ENCODE measurements at places on chromosomes 16 and 17.

GRCh38 chr17:61284746-61285145, 114.9 kb upstream of the TBX2 start:
- no peak for DNase-seq

DNA sequence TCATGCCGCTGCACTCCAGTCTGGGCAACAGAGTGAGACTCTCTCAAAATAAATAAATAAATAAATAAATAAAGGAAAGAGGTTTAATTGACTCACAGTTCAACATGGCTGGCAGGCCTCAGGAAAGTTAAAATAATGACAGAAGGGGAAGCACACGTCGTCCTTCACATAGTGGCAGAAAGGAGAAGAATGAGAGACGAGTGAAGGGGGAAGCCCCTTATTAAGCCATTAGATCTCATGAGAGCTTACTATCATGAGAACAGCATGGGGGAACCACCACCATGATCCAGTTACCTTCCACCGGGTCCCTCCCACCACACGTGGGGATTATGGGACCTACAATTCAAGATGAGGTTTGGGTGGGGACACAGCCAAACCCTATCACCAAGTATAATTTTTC, 54.5 kb downstream of the PAFAH1B1 start:
- DNase-seq = no peak

DNA sequence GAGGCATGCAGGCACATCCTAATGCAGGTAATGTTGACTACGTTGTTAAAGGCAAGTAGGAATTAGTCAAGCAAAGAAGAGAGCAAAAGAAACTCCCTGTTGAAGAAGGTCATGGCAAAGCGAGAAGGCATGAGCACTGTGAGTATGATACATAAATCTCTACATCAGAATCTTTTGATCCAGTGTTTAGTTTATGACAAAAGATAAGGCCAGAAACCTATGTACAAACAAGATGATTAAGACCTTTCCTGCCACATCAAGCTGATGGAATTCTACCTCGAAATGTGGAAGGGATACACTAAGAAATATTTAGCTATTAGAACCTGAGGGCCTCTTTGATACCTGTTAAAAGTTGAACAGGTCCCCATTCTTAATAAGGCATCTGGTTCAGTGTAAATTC, 20.2 kb downstream of the SYCE1L start:
- no peak for DNase-seq

GRCh38 chr16:55943267-55943666, 68.1 kb upstream of the CES5A start:
- no peak for DNase-seq
